ENCODE measurements at places on chromosomes 4 and X.

DNA sequence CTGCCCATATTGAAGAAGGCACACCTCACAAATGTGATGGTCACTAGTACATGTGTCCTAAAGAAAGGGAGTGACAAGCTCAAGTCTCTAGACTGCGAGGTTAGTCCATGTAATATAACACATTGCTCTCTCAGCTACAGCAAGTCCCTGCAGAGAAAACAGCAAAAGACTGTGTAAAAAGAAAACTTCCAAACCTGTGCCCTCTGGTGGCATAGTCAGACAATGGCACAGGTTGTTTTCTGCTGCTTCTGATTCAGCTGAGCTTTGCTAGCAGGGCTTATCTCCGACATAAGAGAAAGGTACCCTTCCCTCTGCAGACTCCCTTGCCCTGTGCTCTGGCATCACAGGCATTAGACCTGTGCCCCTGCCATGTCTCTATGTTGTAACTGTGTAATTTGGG, 1.4 kb upstream of the SERPINA7 start:
- DNase-seq, result no peak

DNA sequence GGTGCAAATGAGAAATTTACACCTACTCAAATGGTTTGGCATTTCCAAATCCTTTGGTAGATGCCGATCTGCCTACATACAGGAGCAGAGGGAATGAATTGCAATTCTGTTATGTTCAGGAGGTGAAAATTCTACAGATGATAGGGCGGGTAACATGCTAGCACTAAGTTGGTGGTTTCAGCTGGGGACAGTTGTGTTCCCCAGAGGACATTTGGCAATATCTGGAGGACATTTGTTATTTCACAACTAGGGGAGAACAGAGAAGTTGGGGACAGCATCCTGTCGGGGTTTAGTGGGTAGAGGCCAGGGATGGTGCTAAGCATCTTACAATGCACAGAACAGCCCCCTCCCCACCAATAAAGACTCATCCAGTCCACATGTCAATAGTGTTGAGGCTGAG, 96.5 kb upstream of the PUDP start:
- no peak for DNase-seq

GRCh38 chrX:129641941-129642340, 12.8 kb downstream of the APLN start:
- no peak for DNase-seq

DNA sequence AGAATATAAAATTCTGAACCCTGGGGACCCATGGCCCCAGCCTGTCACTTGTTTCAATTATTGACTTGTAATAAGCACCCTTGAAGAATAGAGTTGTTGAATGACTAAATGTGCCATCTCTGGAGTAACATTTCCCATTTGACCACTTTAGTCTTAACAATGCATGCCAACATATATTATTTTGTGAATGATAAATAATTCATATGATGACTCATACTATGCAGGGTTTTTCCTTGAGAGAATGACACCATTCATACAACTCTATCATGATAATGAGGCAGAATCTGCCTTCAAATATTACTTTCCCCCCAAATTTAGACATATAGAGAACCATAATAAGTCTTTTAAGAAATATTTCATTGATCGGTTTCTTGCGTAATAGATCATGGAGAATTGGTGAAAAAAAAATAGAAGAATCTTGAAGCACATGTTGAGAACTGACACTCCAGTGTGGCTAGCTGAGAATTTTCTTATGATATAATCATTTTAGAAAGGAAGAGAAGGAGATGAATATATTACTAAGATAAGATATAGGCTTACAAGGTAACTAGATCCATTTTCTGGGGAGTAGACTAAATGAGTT, 404.5 kb downstream of the GRXCR1 start:
- DNase-seq, result no peak

DNA sequence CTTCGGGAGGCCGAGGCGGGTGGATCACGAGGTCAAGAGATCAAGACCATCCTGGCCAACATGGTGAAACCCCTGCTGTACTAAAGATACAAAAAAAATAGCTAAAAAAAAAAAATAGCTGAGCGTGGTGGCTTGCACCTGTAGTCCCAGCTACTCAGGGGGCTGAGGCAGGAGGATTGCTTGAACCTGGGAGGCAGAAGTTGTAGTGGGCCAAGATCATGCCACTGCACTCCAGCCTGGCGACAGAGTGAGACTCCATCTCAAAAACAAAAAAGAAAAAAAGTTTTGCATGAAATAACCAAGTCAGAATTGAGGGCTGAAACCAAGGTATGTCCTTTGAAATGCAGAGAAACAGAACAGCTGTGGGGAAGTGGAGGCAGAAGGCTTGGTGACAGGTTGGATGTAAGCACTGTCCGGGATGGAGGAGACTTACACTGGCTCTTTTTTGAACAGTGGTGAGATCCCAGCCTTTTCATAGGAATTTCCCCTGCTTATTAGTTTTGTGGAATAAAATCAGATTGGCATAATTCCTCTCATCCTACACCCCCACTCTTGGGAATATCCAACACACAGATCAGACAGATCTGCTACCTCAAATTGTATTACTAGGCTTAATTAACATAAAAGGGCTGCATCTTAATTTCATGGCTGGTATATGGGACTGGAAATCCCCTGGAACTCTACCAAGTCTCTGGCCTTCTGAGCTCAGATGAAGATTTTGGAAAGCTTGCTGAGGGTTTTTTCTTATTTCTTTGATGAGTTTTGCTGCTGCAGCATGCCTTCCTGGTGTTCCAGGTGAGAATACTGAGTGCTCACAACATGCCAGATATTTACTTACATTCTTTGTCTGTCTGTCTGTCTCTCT, 18.8 kb upstream of the C4orf36 start:
- no peak for DNase-seq

- DNase-seq, result no peak
These were observed 168.1 kb downstream of the VSIG4 start for GRCh38 chrX:65871671-65872311.
